ENCODE measurements at places on chromosomes 7 and 10. TPM values are rescaled to one million over a fixed set of nuclear protein-coding genes. Genes with fewer than 3 reads are reported as not detected.

- peaks cover 46% of the 10 kb centered on the region for H3K4me1 ChIP-seq
- H3K27me3 ChIP-seq: no peaks in the 10 kb centered on the region
- H3K36me3 ChIP-seq: no peaks in the 10 kb centered on the region
- H3K4me3 ChIP-seq: peak within 1 kb of the TSS; percentile 96
- H3K27ac ChIP-seq: peak within 1 kb of the TSS; percentile 92
These were observed at the start of gene CSGALNACT2 for GRCh38 chr10:43138021-43138756. TSS of gene CSGALNACT2 (plus strand) at chr10:43138445. CDS start at chr10:43155150, 16,705 bp downstream.

- H3K4me1 ChIP-seq: no peaks in the 10 kb centered on the region
- H3K27me3 ChIP-seq: no peaks in the 10 kb centered on the region
- H3K27ac ChIP-seq: no peak overlapping the region
- no peak for DNase-seq
- H3K36me3 ChIP-seq: no peaks in the 10 kb centered on the region
These were observed 46.9 kb upstream of the KMT2E start for GRCh38 chr7:104967088-104967487.

GRCh38 chr10:126465771-126466170 lies 77.5 kb upstream of the ADAM12 start:
- no peak overlapping the region for H3K27ac ChIP-seq
- H3K36me3 ChIP-seq: no peaks in the 10 kb centered on the region
- H3K4me1 ChIP-seq: no peaks in the 10 kb centered on the region
- H3K4me3 ChIP-seq: no peak overlapping the region

Gene TMEM209
- total RNA-seq: 52.1 TPM

DNA sequence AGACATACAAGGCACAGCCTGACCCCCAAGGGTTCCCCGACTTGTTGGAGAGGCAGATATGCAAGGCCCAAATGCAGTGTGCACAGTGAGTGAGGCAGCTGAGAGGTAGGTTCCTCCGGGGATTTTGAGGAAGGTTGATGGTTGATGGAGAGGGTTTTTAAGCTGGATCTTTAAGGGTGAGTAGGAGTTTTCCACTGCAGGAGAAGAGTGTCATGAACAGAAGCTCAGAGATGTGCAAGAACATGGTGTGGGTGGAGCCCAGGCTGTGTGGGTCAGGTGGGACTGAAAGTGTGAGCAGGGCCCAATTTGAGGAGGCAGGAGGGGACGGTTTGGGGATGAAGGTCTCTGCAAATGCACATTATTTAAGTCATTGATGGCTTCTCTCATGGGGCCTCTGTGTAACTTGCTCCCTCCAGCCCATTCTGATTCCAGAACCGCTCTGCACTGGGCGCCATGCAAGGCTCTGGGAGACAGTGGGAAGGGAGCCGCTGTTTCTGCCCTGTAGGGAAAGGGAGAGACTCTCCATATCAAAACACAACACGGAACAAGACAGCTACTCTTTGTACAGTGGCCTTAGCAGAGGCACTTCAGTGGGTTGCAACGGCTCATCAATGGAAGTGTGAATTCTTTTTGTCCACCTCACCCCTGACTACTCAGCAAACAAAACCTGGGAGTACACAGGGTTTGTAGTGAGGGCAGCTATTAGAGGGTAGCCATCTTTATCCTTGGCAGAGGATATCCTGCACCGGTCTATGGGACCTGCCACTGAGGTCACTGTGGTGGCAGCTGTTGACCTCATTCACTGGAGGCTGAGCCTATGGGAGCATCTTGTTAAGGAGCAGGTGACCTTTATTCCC lies 29.7 kb downstream of the RAMP3 start:
- H3K36me3 ChIP-seq: no peaks in the 10 kb centered on the region
- H3K4me3 ChIP-seq: no peak overlapping the region
- no peaks in the 10 kb centered on the region for H3K27me3 ChIP-seq
- no peak for DNase-seq

- no peaks in the 10 kb centered on the region for H3K27me3 ChIP-seq
- H3K4me3 ChIP-seq: no peak overlapping the region
- DNase-seq: no peak
- no peaks in the 10 kb centered on the region for H3K36me3 ChIP-seq
- no peaks in the 10 kb centered on the region for H3K4me1 ChIP-seq
- H3K27ac ChIP-seq: no peak overlapping the region
These were observed 155.9 kb downstream of the CDK14 start for GRCh38 chr7:90752051-90752450.

- no peaks in the 10 kb centered on the region for H3K4me1 ChIP-seq
- no peaks in the 10 kb centered on the region for H3K27me3 ChIP-seq
- no peak overlapping the region for H3K27ac ChIP-seq
These were observed 146.3 kb upstream of the CELF2 start for GRCh38 chr10:10871352-10871751.

DNA sequence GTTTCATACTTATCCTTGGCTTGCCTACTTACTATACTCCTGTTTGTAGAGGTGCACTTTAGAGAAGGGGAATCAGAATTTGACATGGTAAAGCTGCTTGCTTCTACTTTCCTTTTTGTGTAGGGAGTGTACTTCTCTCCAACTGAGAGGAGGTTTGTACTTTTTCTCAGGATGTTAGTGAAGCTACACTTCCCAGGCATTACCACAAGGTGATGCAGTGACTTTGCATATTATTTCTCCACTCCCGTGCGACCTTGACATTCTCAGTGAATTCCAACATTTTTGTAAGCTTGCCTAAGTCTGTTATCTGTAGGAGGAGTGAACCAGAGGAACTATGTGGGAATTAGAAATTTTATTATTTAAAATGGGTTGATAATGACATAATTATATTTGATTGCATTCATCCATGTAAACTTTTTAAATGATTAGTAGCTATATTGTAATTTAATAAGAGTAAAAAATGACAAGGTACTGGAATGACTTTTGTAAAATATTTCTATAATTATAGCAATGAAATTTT lies 5.2 kb downstream of the TAX1BP1 start:
- peaks cover 45% of the 10 kb centered on the region for H3K4me1 ChIP-seq
- DNase-seq: no peak
- H3K27me3 ChIP-seq: no peaks in the 10 kb centered on the region
- H3K36me3 ChIP-seq: peaks cover 9% of the 10 kb centered on the region
- H3K4me3 ChIP-seq: no peak overlapping the region

DNA sequence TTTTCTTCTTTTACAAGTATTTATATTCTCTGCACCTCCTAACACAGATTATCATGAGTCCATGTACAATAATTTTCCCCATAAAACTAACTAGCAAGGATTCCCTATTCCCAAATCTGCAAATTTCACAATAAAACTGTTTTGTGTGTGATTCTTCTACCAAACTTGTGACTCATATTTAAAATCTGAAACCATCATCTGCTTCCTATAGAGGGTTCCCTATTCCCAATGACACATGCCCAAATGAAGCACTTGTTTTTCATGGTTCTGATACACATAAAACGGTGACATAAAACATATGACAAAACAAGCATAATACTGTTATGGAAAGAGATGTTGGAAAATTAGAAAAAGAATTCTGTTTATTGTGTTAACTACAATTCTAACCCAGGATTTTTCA lies 657.6 kb downstream of the PARD3 start:
- no peak overlapping the region for H3K27ac ChIP-seq
- no peaks in the 10 kb centered on the region for H3K27me3 ChIP-seq
- no peak for DNase-seq
- H3K4me1 ChIP-seq: no peaks in the 10 kb centered on the region
- H3K36me3 ChIP-seq: no peaks in the 10 kb centered on the region
- H3K4me3 ChIP-seq: no peak overlapping the region

DNA sequence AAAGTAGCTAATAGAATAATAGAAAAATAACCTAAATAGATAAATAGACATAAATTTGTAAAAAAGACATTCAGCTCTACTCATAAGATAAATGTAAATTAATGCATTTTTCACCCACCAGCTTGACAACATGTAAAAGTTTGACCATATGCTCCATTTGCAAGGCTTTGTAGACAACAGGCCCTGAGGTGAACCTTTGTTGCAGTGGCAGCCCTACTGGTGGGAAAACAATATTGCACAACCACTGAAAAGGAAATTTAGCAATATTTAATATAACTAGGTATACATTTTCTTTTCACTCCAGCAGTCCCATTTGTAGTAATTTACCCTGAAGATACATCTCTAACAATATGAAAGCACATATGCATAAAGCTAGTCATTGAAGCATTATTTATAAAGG lies 39.0 kb upstream of the ADRA2A start:
- H3K4me1 ChIP-seq: no peaks in the 10 kb centered on the region
- DNase-seq: no peak
- no peak overlapping the region for H3K4me3 ChIP-seq
- no peaks in the 10 kb centered on the region for H3K36me3 ChIP-seq
- no peak overlapping the region for H3K27ac ChIP-seq

DNA sequence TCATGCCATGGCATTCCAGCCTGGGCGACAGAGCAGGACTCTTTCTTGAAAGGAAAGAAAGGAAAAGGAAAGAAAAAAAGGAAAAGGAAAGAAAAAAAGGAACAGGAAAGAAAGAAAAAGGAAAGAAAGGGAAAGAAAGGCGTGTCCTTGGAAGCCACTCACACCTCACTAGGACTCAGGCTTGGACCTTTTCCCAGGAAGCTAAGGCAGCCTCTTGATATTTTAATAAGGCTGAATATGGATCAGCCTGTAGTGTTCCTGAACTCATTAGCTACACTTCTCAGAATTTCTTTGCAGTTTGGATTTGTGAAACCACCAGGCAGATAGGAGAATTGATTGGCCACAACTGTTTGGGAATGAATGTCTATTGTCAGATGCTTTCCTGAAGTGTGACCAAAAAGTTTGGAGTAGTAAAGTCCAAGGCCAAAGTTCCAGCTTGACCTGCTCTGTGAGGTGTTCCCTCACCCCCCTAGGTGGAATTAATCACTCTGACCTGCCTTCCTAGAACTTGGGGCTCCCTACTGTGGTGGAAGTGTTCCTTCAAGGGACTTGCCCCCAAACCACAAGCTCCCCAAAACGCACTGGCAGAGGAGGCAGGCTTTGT lies 7.1 kb upstream of the MALSU1 start:
- no peaks in the 10 kb centered on the region for H3K27me3 ChIP-seq
- no peaks in the 10 kb centered on the region for H3K36me3 ChIP-seq
- no peak overlapping the region for H3K27ac ChIP-seq
- peaks cover 10% of the 10 kb centered on the region for H3K4me1 ChIP-seq

GRCh38 chr7:42947521-42947920 lies 15.3 kb downstream of the MRPL32 start:
- H3K4me3 ChIP-seq: no peak overlapping the region
- H3K27ac ChIP-seq: no peak overlapping the region
- H3K36me3 ChIP-seq: no peaks in the 10 kb centered on the region
- DNase-seq: no peak
- no peaks in the 10 kb centered on the region for H3K27me3 ChIP-seq

- no peaks in the 10 kb centered on the region for H3K27me3 ChIP-seq
- H3K36me3 ChIP-seq: no peaks in the 10 kb centered on the region
- DNase-seq: no peak
- no peak overlapping the region for H3K4me3 ChIP-seq
- H3K4me1 ChIP-seq: peaks cover 8% of the 10 kb centered on the region
- no peak overlapping the region for H3K27ac ChIP-seq
These were observed 52.2 kb downstream of the CPEB3 start for GRCh38 chr10:92238586-92239098.

GRCh38 chr7:121275204-121275603 lies 53.6 kb upstream of the WNT16 start:
- no peak overlapping the region for H3K4me3 ChIP-seq
- no peaks in the 10 kb centered on the region for H3K27me3 ChIP-seq
- no peak overlapping the region for H3K27ac ChIP-seq
- no peaks in the 10 kb centered on the region for H3K36me3 ChIP-seq
- H3K4me1 ChIP-seq: no peaks in the 10 kb centered on the region

- H3K27ac ChIP-seq: no peak overlapping the region
- no peaks in the 10 kb centered on the region for H3K4me1 ChIP-seq
- no peak for DNase-seq
These were observed 45.2 kb downstream of the DIP2C start for GRCh38 chr10:644076-644942.
